ENCODE measurements at places on chromosomes 4 and X.

DNA sequence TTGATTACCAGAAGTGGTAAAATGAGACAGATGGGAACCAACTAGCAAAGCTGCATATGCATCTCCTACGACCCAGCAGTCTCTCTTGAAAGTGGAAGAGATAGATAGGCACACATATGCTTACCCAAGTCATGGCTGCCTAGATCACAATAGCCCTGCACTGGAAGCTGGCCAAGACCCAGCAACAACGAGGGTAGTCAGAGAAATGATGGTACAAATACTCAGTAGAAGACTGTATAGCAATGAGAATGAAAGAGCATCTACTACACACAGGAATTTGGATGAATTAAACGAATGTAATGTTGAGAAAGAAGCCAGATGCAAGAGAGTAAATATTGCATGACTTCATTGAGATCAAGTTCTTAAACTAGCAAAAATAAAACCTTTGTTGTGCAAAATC is 100.3 kb upstream of the FAT1 start:
- no peak overlapping the region for H3K4me3 ChIP-seq
- H3K4me1 ChIP-seq: peaks cover 5% of the 10 kb centered on the region
- H3K27ac ChIP-seq: no peak overlapping the region
- DNase-seq: no peak
- no peaks in the 10 kb centered on the region for H3K27me3 ChIP-seq

- H3K4me1 ChIP-seq: no peaks in the 10 kb centered on the region
- no peak overlapping the region for H3K4me3 ChIP-seq
- no peak for DNase-seq
Measured at GRCh38 chrX:49206543-49206942, 6.5 kb upstream of the SYP start.

GRCh38 chrX:100478714-100479306 is 68.7 kb upstream of the PCDH19 start:
- DNase-seq: no peak
- H3K27me3 ChIP-seq: no peaks in the 10 kb centered on the region
- H3K4me3 ChIP-seq: no peak overlapping the region
- H3K27ac ChIP-seq: no peak overlapping the region
- no peaks in the 10 kb centered on the region for H3K36me3 ChIP-seq

GRCh38 chrX:48989483-48989882 is 12.6 kb downstream of the GRIPAP1 start:
- H3K27me3 ChIP-seq: no peaks in the 10 kb centered on the region
- H3K4me1 ChIP-seq: no peaks in the 10 kb centered on the region
- no peak for DNase-seq
- H3K4me3 ChIP-seq: no peak overlapping the region
